CD4-positive, alpha-beta T cell treated with Interleukin-15 for 1 hour (primary cell): ENCODE measurements at places on chromosomes 7 and 10.

DNA sequence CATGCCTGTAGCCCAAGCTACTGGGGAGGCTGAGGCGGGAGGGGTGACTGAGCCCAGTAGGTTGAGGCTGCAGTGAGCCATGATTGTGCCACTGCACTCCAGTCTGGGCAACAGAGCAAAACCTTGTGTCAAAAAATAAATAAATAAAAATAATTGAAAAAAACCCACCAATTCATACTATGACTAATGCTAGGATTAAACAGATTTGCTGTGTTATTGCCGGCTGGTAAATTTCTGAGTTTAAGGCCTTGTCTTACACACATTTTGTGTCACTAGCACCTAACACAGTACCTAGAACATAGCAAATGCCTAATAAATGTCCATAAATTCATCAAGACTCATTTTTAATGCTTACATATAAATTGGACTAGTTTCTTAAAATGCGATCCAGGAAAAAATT is 8.7 kb downstream of the ESYT2 start:
- no peak for DNase-seq

DNA sequence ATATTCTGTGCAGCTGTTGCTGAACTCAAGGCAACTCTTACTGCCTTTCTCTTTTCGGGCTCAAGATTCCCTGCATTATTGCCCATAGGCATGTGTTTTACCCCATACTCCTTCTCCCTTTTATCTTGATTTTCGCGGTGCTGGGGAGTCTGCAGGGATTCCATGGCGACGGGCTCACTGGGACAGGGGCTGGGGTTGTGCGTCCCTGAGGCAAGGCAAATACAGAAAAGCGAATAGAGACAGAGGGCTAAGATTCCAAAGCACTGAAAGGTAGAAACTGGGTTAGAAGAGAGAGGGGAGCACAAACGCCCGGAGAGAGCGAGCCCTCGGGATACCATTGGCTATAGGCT is 519 bp upstream of the RPP38 start:
- DNase-seq, result no peak

- no peak for DNase-seq
Observed at GRCh38 chr7:117068511-117069145, 115.3 kb downstream of the ST7 start.

- DNase-seq, result peak; percentile 78
Observed at GRCh38 chr7:4753598-4754432, 21.6 kb upstream of the AP5Z1 start.

- DNase-seq, result no peak
Observed at GRCh38 chr10:71646592-71647292, 72.8 kb downstream of the C10orf105 start.

DNA sequence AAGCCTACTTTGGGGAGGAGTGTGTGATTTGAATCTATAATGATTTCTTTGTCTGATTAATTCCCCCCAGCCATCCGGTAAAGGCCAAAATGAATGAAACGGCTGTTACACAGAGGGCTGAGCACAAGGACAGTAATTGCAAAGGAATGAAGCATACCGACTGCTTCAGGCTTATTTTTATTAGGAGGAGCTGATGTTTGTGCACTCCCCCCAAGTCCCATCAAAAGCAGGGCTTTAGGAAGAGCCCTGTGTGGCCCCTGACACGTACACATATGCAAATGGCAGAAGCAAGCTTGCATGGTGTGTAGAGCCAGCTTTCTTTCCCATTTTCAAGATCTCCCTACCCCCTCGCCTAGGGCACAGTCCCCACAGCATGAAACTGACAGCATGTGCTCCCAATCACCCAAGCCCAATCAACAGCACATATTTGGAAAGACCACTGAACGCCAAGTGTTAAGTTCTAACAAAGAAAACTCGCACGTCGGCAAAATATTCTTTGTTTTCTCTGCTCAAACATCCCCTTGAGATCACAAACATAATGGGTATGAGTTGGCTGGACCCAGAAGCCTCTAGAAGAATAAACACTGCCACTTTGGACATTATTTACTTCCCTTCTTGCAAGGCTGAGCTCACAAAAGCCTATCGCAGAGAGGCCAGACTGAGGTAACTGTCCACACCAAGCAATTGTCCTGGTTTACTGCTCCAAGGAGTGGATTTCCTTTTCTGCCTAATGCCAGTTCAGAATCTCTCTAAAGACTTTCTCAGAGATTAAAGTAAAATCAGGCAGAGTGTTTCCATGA is 143.0 kb downstream of the CUBN start:
- no peak for DNase-seq

- no peak for DNase-seq
Observed at GRCh38 chr7:29063236-29063635, 83.1 kb downstream of the CPVL start.

- no peak for DNase-seq
Observed at GRCh38 chr10:43856299-43856698, 207.6 kb upstream of the ZNF32 start.

DNA sequence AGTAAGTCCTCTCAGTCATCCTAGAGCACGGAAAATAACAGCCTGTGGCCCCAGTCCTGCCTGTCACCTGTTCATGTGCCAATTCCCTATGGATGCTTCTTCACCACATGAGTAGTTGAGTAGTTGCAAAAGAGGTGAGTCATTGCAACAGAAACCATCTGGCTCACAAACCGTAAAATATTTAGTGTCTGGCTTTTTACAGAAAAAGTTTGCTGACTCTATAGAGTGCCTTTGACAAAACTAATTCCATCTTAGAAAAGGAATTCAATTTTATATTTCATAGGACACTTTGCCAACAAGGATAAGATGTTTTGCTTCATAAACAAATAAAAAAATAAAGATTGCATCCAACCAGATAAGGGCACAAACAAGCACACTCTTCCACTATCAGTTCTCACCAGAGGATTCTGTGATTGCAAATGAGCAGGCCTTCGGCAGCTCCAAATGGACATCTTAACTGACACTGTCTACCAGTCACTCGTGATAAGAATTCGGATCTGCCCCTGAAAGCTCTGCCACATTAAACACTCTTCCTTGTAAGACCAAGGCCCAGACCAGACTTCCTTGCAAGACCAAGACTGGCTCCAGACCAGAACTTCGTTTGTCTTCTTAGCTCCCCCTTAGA is 242.7 kb upstream of the SEMA3C start:
- DNase-seq, result no peak

GRCh38 chr10:130745821-130746220 is 565.7 kb downstream of the TCERG1L start:
- no peak for DNase-seq

- DNase-seq, result no peak
Observed at GRCh38 chr10:93573051-93573909, 6.8 kb downstream of the FFAR4 start.

GRCh38 chr7:13912715-13913278 is 76.7 kb downstream of the ETV1 start:
- DNase-seq, result no peak

DNA sequence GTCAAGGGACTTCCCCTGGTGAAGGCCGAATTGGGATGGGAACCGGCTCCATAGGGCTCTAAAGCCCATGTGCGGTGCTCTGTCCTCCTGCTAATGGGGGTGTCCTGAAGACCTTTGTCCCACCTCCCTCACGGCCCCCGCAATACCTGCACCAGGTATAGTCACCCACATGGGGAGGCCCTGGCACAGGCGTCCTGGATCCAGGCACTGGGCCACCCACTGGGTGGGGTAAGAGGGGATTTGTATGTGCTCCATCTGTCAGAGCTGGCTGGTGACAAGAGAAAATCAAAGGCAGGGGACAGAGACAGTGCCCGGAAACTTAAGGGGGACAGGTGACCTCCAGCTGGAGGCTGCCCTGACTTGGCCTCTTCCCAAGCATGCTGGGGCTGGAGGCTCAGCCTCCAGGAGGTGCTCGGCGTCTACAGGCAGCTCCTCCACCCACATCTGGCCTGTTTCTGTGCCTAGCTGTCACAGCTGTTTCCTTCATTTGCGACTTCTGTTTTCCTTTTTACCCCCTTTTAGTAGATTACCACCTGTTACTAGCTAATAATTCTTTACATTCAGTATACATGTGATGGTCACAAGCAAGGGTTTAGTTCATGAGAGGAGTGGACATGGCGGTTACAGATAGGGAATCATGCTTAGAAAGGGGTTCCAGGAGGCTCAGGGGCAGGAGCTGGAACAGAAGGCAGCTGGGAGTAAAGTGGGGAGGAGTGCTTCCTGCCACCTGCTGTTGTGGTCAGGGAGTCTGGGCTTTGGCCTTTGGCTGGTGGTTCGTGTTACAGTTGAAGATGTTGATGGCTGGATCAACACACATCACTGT is 2.3 kb upstream of the CUZD1 start:
- DNase-seq, result no peak

- no peak for DNase-seq
Observed at GRCh38 chr7:96004578-96004977, 232.2 kb downstream of the DYNC1I1 start.

GRCh38 chr10:86673216-86673826 is 5.0 kb downstream of the LDB3 start:
- no peak for DNase-seq

DNA sequence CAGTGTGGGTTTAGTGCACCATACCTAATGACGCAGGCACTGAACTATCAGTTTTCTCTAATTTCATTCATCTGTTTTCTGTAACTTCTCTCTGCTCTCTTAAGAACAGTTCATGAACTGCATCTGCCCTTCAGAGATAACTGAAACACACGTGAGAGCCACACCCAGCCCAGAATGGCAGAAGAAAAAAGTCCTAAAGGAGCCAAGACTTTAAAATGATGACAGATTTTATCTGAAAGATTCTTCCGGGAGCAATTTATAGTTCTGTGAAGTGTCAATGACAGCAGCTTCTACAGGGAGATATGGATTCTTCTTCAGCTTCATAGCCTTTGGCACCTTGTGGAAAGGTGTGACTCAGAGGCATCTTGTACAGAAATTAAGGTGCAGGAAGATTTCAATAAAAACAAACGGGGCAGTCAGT is 211.5 kb upstream of the SLC26A5 start:
- DNase-seq, result no peak

DNA sequence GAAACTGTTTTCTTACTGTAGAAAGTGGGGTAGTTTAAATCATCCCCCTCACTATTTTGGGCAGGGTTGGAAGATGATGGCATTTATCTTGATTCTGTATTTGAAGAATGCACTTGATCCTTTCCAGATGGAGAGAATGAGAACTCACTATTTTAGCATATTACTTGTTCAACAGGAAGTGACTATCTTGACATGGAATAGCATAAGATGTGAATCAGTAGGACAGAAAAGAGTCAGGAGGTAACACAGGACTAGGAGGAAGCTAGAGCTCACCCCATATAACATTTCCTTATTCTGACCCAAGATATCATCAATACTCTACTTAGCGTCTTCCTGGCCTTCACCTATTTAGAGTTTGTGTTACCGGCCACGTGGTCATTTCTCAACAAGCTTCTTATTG is 400.2 kb downstream of the PHTF2 start:
- no peak for DNase-seq

GRCh38 chr7:5457245-5457735 is 33.7 kb upstream of the TNRC18 start:
- DNase-seq, result no peak

GRCh38 chr7:118214051-118214832 is 10.3 kb upstream of the ANKRD7 start:
- peak; percentile 82 for DNase-seq

DNA sequence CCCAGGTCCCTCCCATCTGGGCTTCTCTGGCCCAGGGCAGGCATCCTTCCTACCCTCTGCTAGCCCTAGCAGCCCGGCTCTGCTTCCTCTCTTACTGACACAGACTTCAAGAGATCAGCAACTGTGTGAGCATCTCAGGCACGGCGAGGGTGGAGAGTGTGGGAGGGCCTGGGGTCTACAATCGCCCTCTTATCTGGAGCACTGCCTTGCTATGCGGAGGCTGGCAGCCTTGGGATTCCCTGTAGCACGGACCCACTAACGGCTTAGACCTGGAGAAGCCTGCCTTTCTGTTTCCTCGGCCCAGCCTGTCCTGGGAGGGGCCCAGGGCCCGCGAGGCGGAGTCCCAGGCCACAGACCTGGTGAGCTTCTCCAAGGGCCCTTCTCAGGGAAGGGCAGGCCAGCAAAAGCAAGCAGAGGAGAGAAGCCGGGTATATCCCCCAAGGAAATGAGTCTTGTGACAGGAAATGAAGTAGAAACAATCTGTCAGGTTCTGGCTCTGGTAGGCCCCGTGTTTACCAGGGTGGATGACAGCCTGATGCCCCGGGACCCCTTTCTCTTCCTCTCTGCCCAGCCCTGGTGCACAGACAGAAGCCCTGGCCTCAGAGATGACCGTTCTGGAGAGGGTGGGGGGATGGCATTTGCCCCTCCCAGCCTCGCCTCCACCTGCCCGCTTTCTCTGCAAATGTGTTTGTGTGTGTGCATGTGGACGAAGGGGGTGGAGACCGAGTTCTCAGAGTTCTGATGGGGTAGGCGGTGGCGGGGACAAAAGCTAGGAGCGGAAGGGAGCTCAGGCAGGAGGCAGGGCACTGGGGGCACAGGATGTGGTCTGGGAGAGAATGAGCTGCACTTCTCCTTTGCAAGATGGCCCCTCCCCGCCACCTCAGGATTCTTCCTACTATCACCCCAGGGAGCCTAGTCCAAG is 2.5 kb downstream of the LRCH4 start:
- peak; percentile 64 for DNase-seq

GRCh38 chr10:114492351-114493037 is 88.2 kb upstream of the AFAP1L2 start:
- no peak for DNase-seq

DNA sequence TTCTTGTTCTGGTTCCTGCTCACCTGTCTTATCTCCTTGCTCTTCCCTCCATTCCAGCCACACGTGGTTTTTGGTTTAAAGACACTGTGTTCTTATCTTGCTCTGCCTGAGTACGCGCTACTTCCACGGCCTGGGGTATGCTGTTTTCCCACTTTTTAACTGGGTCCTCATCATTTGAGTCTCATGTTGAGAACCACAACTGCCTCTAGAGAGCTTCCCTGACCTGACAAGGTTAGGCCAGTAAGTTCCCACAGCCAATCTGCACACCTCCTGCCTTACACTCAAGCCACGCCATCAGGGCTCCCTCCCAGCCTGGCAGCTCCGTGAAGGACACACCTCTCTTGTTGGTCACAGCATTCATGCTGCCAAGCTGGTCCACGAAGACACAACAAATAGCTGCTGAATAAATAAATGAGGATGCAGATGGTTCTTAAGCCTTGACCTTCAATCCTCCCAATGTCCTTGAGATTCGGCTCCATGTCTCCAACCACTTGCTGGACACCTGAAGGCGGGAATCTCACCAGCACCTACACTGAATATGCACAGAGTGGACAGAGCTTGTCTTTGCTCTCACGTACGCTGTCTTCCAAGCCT is 201.7 kb upstream of the KLF14 start:
- DNase-seq, result no peak

- no peak for DNase-seq
Observed at GRCh38 chr10:72250666-72251065, 23.1 kb upstream of the DDIT4 start.

DNA sequence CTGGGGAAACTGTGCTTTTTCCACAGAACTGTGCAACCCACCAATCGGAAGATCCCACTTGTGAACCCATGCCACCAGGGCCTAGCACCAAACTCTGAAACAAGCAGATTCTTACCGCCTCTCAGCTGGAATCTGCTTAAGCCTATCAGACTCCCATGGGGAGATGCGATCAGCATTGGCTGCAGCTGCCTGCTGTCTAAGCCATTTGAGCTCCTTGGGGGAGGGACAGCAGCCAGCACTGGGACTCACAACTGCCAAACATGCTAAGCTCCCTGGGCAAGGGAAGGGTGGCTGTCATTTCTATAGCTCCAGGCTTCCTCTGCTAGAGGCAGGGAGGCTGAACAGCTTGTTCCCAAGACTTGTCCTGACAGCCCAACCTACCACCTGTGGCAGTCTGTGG is 283.8 kb downstream of the CDK14 start:
- DNase-seq, result no peak

GRCh38 chr7:24920451-24921361 is 59.3 kb downstream of the OSBPL3 start:
- no peak for DNase-seq
